Suprapubic skin (tissue), 4 donors: ENCODE measurements at places on chromosomes 5 and 9. TPM values are rescaled to one million over a fixed set of nuclear protein-coding genes. Genes with fewer than 3 reads are reported as not detected.
A peak's percentile ranks its signal among the peaks of the same experiment; 100 is the strongest.

DNA sequence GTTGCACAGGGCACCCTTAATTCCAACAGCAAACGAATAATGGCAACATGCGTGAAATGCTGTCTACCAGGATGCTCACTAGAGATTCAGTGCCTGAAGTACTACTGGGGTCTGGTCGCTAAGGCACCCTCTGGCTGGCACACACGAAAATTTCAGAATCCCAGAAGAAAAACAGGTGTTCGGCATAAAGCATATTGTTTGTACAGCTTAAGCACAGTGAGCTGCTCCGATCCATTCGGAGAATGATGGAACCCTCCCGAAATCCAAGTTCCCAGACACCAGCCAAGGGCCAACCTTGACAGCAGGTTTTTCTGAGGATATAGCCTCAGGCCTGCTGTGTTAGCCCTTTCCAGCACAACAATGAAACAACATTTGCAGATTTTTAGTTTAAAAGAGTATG is 61.4 kb upstream of the ALDH1B1 start:
- H3K4me3 ChIP-seq = no peak overlapping the region
- no peak overlapping the region for H3K27ac ChIP-seq
- no peak for DNase-seq

GRCh38 chr5:21672911-21673310 is 1180.2 kb downstream of the CDH12 start:
- no peak for DNase-seq
- no peak overlapping the region for H3K4me3 ChIP-seq

DNA sequence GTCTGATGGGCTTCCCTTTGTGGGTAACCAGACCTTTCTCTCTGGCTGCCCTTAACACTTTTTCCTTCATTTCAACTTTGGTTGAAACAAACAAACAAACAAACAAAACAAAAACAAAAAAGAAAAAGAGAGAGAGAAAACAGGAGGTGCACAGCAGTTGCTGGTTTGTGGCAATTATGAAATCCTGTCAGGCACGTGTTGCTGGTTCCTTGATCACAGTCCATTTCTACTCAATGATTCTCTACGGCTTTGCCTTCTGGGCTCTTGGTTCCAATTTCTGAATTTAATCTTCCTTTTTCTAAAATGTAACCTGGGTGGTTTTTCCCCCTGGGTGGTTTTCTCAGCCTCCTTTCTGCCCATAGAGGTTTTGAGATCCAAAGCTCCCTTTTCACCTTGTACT is 17.8 kb upstream of the PANK3 start:
- H3K4me1 ChIP-seq = peaks cover 2% of the 10 kb centered on the region
- H3K27me3 ChIP-seq = no peaks in the 10 kb centered on the region
- no peak for DNase-seq
- no peaks in the 10 kb centered on the region for H3K36me3 ChIP-seq
- no peak overlapping the region for H3K4me3 ChIP-seq

DNA sequence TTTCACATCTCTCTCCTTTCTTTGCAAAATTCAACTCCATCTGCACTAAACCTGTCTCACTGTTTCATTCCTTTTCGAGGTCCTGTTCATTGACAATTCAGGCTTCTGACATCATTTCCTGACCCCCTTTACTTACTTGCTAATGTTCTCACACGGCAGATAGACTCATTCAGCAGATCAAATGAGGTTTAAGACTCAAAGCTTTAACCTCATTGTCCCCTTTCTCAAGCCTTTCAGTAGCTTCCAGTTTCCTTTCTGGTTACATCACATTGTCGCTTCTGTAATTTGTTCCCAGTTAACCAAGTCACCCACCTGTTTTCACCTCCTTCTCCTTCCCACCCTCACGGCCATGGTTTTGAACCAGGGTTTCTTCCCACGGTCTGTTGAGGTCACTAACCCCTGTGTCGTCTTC is 143.4 kb upstream of the OTULINL start:
- no peak overlapping the region for H3K4me3 ChIP-seq
- H3K4me1 ChIP-seq = peaks cover 8% of the 10 kb centered on the region
- no peak overlapping the region for H3K27ac ChIP-seq
- peaks cover 8% of the 10 kb centered on the region for H3K36me3 ChIP-seq

The SURF1 gene
- 34.3 TPM for total RNA-seq

DNA sequence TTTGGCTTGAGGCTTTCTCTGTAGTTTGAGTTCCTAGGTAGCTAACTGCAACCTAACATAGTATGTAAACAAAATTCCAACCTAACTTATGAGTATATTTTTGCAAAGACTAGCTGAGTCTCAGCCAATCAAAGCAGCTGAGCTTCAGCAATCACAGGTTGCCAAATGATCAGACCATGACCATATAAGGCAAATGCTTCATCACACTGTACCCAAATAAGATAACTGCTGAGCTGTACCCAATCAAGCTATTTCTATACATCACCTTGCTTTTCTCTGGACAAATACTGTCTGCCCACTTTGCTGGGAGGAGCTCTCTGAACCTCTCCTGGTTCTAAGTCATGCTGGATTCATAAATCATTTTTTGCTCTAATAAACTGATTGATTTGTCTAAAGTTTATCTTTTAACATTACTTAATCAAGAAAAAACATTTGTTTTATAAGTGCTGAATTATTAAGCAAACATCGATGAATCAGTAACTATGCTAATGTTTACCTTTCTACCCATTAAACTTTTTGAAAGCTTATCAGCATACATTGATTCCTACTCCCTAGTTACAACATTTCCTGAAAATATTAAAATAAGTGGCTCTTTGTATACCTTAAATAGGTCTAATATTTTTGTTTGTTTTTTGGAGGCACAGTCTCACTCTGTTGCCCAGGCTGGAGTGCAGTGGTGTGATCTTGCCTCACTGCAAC is 129.7 kb upstream of the PCA3 start:
- no peak for DNase-seq
- H3K27me3 ChIP-seq = no peaks in the 10 kb centered on the region
- no peak overlapping the region for H3K27ac ChIP-seq
- H3K4me3 ChIP-seq = no peak overlapping the region
- no peaks in the 10 kb centered on the region for H3K4me1 ChIP-seq
- H3K36me3 ChIP-seq = no peaks in the 10 kb centered on the region

The DMGDH gene
- 2.8 TPM for total RNA-seq

DNA sequence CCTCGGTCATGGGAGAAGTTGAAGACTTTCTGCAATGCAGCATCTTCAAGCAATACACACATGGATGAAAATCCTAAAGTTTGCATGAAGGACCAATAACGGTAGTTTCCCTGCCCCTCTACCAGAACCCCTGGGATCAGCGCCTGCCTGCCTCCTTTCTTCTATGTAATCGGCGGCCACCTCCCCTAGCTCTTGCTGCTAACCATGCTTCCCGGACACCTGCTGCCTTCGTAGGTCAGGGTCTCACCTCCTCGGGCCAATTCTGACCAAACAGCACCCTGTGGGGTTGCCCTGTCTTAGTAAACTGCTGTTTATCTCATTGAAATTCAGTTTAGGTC is 388 bp upstream of the MED10 start:
- H3K27me3 ChIP-seq = no peaks in the 10 kb centered on the region
- peak overlapping the region; percentile 89 for H3K27ac ChIP-seq
- H3K4me3 ChIP-seq = peak overlapping the region; percentile 80
- peaks cover 28% of the 10 kb centered on the region for H3K36me3 ChIP-seq

The TGFBI gene
- total RNA-seq = 450 TPM

DNA sequence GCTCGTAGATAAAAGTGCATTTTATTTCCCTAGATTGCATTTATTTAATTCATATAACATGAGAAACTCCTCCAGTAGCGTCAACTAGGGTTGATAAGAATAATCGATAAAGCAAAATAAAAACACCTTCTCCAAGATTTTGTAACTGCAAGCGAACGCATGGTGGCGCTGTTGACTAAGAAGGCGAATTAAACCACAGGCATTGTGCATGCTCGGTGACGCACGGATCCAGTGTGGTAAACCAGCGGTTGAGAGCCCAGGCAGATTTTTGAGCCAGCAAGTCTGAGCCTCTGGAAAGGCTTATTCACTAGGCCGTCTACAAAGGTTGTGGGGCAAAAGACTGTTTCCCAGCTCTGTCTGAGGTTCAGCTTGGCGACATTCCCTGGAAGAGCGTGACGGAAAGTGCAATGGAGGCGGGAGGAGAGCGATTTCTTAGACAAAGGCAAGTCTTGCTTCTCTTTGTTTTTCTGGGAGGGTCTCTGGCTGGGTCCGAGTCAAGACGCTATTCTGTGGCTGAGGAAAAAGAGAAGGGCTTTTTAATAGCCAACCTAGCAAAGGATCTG is at the start of gene PCDHB3:
Gene PCDHB3, plus strand, starts transcription at position 231 of the 563 bp plus-strand sequence. Its CDS starts 177 bp downstream, at position 408.
- H3K27me3 ChIP-seq = peaks cover 10% of the 10 kb centered on the region
- H3K36me3 ChIP-seq = no peaks in the 10 kb centered on the region

DNA sequence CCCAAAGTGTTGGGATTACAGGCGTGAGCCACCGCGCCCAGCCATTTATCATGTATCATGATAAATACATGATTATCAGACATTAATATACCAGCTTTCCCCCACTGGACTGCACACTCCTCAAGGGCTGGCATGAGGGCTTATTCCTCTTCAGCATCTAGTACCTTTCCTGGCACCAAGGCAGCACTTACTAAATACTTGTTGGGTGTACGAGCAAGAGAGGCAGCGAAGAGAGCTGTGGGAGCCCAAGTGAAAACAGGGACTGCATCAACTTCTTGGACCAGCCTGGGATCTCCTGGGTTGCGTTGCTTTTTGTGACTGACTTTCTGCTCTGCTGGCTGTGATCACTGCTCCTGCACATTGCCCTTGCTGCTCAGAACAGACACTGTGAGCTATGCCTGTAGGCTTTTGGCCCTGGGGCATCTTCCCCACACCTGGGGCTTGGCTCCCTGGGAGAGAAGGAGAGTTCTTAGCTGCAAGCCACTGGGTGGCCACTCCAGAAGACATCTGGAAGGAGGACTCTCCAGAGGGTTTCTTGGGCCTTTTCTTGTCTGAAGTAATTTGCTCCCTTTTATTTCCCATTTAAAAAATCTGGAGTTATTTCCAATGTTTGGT is 224.3 kb downstream of the NR3C1 start:
- no peak for DNase-seq
- no peak overlapping the region for H3K27ac ChIP-seq
- no peaks in the 10 kb centered on the region for H3K27me3 ChIP-seq
- H3K4me1 ChIP-seq = peaks cover 20% of the 10 kb centered on the region

The SLC30A5 gene
- total RNA-seq = 43.9 TPM

DNA sequence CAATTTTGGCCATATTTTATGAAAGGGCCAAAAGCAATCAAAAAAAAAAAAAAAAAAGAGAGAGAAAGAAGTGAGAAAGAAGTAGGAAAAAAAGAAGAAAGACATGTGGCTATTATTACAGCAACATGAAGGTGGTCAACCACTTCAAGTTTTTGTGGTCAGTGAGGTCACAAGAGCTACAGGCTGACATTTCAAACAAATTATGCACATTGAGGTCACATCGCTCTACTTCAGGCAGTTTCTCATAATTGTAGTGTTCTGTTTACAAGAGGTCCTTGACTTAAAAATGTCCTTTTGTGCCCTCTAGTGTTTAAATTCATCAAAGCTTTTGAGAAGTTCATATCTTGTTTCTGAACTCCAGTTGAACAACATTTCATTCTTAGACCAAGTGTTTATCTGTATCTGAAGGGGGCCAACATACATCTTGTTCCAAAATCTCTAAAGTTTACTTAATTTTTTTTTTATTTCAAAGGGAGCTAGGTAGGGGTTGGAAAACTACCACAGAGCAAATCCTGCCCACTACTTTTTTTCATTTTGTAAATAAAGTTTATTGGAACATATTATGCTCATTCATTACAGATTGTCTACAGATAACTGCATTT is 513.1 kb downstream of the PDE4D start:
- H3K27me3 ChIP-seq = no peaks in the 10 kb centered on the region
- H3K27ac ChIP-seq = no peak overlapping the region
- H3K4me1 ChIP-seq = peaks cover 2% of the 10 kb centered on the region
- H3K4me3 ChIP-seq = no peak overlapping the region
- DNase-seq = no peak
- no peaks in the 10 kb centered on the region for H3K36me3 ChIP-seq

- peaks cover 38% of the 10 kb centered on the region for H3K4me1 ChIP-seq
- H3K27me3 ChIP-seq = peaks cover 9% of the 10 kb centered on the region
- H3K4me3 ChIP-seq = no peak overlapping the region
- H3K27ac ChIP-seq = no peak overlapping the region
- no peak for DNase-seq
Observed at GRCh38 chr5:1135696-1136525, 24.0 kb upstream of the SLC12A7 start.

GRCh38 chr9:131259432-131259898 is 16.8 kb downstream of the FAM78A start:
- no peak overlapping the region for H3K4me3 ChIP-seq
- H3K27ac ChIP-seq = no peak overlapping the region
- H3K4me1 ChIP-seq = peaks cover 19% of the 10 kb centered on the region
- no peaks in the 10 kb centered on the region for H3K27me3 ChIP-seq
- no peak for DNase-seq

DNA sequence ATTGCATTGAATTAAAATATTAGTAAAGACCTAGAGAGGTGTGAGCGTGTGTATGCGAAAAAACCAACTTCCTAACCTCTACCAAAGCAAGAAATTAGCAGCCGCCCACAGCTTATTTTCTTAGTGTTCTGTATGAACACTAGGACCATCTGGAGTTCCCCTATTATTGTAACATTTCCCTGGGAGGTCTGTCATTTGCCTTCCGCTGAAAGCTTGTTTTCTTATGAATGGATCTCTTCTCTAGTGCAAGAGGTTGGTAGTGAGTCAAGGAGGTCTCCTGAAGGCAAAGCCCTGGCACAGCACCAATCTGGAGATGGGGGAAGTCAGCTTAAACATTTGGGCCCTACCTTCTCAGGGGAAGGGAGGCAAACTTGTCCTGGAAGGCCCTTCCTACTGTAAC is 10.8 kb downstream of the TNFSF8 start:
- H3K27ac ChIP-seq = no peak overlapping the region
- no peak overlapping the region for H3K4me3 ChIP-seq
- peaks cover 5% of the 10 kb centered on the region for H3K27me3 ChIP-seq
- H3K4me1 ChIP-seq = no peaks in the 10 kb centered on the region

DNA sequence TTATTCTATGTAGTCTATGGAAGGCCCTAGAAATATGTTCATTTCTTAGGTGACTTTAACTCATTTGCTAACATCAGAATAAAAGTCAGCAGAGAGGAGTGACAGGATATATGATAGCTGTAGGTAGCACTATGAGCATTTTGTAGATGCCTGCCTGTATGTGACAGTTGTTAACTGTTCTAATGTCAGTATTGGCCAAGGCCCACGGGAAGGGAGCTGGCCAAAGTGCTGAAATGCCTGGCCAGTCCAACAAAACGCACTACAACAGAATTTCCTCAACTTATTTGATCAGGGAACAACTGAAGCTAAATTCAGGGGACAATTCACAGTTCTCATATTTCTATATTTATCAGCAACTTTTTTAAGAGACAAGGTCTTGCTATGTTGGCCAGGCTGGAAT is 20.8 kb downstream of the SV2C start:
- no peak overlapping the region for H3K27ac ChIP-seq
- no peak overlapping the region for H3K4me3 ChIP-seq
- no peak for DNase-seq
- no peaks in the 10 kb centered on the region for H3K4me1 ChIP-seq
- no peaks in the 10 kb centered on the region for H3K36me3 ChIP-seq
